ENCODE measurements at places on chromosomes 3 and 15.

DNA sequence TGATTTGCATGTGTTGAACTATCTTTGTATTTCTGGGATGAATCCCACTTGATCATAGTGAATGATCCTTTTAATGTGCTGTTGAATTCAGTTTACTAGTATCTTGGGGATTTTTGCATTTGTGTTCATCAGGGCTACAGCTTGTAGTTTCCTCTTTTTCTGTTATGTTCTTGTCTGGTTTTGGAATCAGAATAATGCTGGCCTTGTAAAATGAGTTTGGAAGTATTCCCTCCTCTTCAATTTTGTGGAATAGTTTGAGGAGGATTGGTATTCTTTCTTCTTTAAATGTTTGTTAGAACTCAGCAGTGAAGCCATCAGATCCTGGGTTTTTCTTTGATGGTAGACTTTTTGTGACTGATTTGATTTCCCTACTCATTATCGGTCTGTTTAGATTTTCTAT is 63.1 kb upstream of the FBN1 start:
- no peak for DNase-seq

DNA sequence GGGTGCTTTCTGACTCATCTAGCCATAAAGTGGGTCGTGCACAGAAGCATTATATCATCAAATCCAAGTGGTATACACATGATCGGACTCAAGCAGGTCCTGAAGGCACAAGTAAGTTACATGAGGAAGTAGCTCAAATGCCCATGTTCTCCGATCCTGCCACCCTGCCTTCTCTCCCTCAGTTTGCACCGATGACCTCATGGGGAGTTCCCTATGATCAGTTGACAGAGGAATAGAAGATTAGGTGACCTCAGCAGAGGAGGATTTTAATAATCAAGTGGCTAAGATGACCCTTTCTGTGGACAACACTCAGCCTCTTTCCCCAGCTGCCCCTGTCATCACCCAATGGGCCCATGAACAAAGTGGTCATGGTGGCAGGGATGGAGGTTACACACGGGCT is 149.5 kb downstream of the TBC1D5 start:
- DNase-seq, result no peak

DNA sequence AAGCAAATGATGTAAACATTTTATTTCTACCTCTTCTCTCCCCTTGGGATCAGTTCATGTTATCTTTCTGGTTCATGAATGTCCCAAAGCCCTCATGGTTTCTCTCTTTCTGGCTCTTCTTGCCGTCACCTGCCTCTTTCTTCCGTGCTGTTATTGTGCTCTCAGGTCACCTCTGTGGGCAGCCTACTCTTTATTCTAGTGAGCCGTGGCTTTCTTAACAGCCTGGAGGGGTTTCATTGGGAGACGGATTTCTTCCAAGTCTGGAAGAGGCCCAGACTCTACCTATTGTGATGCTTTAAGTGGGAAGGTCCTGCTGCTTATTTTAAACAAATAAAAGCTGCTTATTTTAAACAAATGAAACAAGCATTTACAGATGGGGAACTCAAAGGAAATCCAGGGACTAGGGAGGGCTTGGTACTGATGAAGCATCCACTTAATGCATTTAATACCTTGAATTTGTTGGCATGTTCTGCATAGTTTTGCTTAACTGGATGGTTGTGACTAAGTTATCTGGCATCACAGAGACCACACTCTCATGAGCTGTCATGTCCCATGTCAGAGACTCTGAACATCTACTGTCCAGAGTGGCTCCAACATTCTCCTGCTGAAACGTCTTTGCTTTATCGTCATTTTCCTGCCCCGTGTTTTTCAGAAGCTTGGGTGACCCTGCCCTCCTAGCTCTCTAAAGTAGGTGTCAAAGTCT is 443.3 kb downstream of the GABRG3 start:
- no peak for DNase-seq

GRCh38 chr3:117485841-117486240 is 776.3 kb downstream of the TUSC7 start:
- DNase-seq, result no peak

DNA sequence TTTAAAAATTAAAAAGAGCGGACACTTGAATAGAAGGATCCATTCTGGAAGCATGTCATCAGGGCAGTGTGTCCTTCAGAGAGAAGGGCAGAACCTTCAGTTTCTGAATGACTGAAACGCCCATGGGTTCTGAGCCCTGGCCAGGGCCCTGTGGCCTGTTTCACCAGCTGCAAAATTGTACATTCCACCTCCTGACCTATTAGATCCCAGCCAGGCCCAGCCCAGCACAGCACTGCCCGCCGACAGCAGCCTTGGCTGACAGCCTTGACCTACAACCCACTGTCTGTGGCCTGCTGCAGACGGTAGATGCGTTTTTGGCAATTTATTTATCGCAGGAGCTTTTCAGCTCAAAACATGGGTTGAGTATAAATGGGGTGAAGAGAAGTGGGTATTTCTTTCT is 5.9 kb upstream of the POLG start:
- DNase-seq, result no peak

DNA sequence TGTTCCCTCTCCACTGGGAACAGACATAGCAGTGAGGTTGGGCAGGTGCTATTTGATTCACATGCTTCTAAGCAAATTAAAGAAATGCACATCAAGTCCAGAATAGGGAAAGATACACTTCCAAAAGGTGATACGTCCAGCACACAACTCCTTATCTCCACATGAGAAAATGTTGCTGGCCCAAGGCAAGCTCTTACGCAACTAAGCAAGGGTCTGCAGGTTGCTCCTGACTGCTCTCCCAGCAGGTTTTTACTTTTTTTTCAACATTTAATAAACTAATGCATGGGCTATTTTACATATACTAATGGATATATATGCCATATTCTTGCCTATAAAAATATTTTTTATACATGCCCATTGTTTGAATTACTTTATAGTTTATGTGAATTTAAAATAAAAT is 818.5 kb upstream of the ROBO1 start:
- DNase-seq, result no peak

DNA sequence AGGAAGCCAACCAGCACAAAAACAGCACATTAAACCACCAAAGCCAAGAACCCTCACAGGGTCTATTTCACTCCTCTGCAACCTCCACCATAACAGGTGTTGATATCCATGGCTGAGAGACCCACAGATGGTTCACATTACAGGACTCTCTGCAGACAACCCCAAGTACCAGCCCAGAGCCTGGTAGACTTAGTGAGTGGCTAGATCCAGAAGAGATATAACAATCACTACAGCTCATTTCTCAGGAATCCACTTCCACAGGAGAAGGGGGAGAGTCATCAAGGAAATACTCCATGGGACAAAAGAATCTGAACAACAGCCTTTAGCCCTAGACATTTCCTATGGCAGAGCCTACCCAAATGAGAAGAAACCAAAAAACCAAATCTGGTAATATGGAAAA is 168.1 kb upstream of the CD96 start:
- no peak for DNase-seq

DNA sequence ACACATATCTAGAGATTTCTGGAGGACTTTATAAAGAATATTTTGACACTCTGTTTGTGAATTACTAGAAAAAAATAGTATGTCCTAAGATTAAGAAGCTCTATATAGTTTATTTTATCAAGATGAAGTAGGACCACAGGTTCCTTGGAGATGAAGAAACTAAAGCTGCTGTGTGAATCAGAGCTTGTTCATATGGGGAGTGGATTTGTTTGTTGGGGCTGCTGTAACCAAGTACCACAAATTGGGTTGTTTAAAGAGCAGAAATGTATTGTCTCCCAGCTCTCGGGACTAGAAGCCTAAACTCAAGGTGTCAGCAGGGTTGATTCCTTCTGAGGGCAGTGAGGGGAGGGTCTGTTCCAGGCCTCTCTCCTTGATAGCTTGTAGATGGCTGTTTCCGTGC is 270.6 kb upstream of the UMPS start:
- DNase-seq, result no peak

DNA sequence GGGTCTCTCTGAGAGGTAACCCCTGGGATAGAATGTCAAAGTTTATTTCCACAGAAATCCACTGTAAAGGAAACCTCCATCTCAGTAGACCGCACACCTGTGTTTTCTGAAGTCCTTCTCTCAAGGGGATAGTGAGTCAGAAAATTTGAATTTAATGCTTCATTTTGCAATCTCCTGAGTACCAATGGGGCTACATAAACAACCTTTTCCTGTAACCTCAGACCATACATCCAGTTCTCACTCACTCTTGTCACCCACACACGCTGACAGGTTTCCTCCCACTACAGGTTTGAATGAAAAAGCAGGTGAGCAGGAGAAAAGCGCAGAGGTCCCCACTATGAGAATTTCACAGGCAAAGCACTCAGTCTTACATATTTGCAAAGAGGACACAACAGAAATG is 165.3 kb upstream of the MCTP2 start:
- DNase-seq, result no peak

GRCh38 chr15:79051941-79052731 is 38.4 kb downstream of the RASGRF1 start:
- DNase-seq, result no peak

DNA sequence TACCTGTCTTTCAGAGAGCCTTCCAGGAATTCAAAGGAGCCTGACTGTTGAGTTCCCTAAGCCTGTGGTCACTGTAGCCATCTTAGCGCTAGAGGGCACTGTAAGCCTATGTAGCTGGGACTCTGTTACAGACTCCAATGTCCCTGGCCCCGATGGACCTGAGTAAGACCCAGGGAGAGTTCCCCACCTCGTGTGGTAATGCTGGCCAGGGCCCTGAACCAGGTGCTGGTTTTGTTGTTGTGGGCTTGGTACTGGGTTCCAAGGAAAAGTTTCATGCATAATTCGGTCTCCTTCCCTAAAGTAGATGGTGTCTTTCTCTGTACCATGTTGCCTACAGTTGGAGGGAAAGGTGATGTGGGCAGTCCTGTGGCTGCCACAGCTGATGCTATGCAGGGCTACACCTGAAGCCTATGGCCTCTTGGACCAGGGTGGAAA is 32.4 kb downstream of the CDAN1 start:
- peak; percentile 69 for DNase-seq

- no peak for DNase-seq
These were observed 7.1 kb upstream of the FGD5 start for GRCh38 chr3:14811684-14812083.

DNA sequence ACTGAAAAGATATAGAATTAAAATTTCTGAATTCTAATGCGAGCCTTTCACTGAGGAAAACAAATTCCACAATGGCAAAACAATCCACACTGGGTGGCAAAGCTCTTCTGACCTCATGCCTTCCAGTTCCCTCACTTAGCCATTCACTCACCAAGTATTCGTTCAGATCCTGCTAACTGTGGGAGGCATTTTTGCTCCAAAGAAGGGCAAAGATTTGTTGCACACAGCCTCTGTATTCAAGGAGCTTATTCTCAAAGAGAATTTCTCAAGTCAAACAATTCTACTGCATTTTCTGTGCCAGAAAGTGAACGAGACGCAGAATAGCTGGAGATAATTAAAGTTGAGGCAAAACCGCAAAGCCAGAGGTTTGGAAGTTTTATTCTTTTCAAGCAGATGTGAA is 77.3 kb downstream of the CPNE4 start:
- DNase-seq, result no peak

DNA sequence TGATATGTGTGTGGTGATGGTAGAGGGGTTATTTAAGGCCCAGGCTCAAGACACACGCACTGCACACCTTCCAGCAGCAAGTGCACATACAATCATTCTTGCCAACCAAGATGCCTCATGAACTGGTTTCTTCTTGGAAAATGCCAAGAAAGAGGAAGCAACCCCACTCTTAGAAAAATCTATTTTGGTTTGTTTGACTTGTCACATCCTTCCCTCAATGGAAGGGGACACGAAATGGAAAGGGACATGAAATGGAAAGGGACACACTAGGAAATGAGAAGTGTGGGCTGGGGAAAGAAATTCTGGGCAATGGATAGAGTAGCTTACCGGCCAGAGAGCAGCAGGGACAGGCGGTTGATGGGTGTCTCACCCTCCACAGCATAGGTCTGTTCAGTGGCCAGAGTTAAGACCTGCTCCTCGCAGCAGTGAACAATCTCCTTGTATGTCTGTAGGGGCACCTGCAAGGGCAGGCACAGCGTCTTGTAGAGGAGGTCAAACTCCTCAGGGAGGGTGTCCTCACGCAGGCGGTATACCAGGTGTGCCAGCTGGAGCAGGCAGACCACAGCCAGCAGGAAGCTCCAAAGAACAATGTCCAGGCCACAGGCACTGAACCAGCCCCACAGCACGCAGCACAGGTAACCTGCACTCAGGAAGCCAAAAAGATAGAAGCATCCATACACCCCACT is 640 bp downstream of the POPDC2 start:
- no peak for DNase-seq

DNA sequence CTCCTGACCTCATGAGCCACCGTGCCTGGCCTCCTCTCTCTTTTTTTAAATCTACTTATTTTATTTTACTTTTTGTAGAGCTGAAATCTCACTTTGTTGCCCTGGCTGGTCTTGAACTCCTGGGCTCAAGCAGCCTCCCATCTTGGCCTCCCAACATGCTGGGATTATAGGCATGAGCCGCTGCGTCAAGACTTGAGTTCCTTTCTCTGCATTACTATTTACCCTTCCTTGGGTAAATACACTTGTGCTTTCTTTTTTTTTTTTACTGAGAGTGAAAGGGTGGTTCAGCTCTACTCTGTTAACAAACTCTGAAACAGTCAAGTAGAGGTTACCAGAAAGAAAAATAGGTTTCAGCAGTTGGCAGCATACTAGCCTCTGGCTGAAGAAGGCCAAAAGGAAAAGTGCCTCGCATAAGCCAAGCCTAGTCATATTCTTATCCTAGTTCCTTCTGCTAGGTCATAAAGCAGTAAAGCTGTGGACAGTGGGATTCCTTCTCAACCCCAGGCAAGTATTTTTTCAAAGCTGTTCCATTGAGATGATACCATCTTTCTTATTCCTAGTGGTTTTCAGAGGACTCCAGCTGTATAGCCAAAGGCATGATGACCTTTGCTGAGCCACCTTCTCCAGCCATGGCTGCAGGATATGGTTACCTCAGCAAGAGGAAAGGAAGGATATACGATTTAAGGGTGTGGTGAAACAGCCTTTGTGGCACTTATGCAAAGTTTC is 135.1 kb downstream of the RBPMS2 start:
- no peak for DNase-seq

Measured in transverse colon (tissue), 4 donors.